ENCODE measurements at places on chromosomes 11 and 22. TPM values are rescaled to one million over a fixed set of nuclear protein-coding genes. Genes with fewer than 3 reads are reported as not detected.
A peak's percentile ranks its signal among the peaks of the same experiment; 100 is the strongest.

DNA sequence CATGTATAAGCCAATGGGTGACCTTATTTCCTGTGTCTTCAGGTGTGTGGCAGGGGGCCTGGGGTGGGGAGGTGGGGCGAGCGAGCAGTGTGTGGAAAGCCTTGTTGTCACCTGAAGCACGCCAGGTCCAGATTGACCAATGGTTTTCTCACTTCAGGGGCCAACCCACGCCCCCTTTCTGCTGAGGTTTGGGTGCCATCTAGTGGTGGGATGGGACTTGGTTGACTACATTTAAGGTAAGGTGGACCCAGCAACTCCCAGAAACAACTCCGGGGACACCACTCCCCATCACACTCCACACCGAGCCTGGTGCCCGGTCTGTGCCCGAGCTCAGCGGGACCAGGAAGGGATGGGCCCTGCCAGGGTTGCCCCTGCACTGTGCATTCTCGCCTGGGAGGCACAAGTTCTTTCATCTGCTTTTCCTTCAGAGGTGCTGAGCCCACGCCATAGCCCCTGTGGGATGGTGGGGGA, 40.0 kb downstream of the TPCN2 start:
- no peak overlapping the region for H3K27ac ChIP-seq
- no peaks in the 10 kb centered on the region for H3K27me3 ChIP-seq
- peaks cover 19% of the 10 kb centered on the region for H3K36me3 ChIP-seq
- no peak for DNase-seq
- H3K4me1 ChIP-seq: no peaks in the 10 kb centered on the region
- H3K4me3 ChIP-seq: no peak overlapping the region

The CD3E gene
- total RNA-seq: 14.5 TPM

DNA sequence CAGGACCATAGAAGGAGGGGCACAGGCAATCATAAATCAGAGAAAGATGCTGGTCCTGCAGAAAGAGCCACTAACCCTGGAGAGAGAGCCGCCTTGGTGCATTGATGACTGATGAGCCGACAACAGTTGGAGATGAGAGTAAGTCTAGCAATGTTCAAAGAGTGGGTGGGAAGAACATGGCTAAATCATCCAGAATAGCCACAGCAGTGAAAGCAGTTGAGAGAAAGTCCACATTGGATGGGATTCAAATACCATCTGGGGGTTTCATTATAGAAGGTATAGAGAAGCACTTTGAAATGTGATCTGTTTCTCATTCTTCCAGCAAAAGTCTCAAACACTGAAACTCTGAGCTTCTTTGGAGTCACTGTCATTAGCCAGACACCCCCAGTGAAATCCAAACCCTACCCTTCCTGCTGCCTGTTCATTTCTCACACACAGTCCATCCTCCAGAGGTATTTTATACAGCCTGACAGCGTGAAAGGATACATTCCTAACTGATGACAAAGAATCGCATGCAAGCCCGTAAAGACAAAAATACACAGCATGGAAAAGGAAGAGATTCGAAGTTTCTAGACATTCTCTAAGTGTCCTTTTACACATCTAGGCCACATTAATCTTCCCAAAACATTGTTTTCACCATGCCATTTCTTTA, 303.1 kb upstream of the MPPED2 start:
- H3K4me1 ChIP-seq: no peaks in the 10 kb centered on the region
- H3K27me3 ChIP-seq: no peaks in the 10 kb centered on the region
- H3K27ac ChIP-seq: no peak overlapping the region
- H3K4me3 ChIP-seq: no peak overlapping the region
- no peak for DNase-seq

The OR5B3 gene
- total RNA-seq: not detected

The TPBGL gene
- 0.64 TPM for total RNA-seq

DNA sequence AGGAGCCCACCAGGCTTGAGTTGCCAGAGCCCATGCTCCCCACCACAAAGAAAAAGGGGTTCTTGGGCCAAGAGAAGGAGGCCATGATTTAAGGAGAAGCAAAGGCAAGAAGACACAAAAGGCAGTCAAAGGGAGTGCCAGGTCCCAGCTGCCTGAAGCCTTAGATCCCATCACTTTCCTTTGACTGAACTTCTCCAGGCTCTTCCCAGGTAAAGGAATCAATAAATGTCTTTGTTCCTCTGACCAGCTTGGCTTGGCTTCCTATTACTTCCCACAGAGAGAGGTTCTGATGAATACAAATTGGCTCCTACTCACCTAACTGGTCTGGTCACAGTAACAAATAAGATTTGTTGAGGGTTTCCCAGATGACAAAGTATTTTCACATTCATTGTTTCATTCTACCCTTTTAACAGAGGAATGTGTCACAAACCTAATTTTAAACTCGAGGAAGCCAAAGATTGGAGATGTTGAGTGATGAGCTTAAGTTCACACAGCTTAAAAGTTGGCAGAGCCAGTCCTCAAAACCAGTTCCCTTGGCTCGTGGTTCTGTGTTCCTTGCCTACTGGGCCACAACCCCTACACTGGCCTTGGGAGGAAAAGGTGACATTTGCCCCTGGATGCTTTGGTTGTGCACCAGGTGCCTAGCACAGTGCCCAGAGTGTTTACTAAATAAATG, 96.4 kb upstream of the SESN3 start:
- H3K4me1 ChIP-seq: no peaks in the 10 kb centered on the region
- no peaks in the 10 kb centered on the region for H3K36me3 ChIP-seq
- H3K4me3 ChIP-seq: no peak overlapping the region
- no peak overlapping the region for H3K27ac ChIP-seq
- DNase-seq: no peak

DNA sequence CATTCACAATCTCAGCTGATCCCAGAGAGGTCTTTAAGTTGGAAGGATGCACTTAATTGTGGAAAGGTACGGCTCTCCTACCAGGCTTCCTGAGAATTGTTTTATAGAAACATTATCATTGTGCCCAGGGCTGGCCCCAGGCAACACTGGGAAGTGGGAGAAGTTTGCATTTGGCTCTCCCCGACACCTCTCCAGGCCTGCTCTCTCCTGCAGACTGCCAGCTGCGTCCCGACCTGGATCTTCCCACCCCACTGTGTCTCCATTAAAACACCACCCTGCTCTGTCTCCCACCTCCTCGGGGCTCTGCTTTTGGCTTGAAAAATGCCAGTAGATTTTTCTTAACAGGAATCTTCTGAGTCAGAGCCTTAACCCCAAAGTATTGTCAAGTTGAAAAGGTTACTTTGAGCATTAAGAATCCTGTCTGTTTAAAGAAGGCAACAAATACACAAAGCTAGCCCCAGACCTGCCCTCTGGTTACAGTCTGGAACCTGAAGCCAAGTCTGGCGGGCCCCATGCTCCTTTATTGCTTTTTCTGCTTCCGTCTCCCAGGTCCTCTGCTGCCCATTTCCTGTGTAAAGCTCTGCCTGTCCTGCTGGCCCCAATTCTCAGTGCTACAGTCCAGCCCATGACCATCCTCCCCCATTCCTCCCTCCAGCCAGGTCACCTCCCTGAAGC, 530.2 kb downstream of the SOX6 start:
- H3K4me3 ChIP-seq: no peak overlapping the region
- no peaks in the 10 kb centered on the region for H3K27me3 ChIP-seq
- no peaks in the 10 kb centered on the region for H3K36me3 ChIP-seq
- DNase-seq: no peak

DNA sequence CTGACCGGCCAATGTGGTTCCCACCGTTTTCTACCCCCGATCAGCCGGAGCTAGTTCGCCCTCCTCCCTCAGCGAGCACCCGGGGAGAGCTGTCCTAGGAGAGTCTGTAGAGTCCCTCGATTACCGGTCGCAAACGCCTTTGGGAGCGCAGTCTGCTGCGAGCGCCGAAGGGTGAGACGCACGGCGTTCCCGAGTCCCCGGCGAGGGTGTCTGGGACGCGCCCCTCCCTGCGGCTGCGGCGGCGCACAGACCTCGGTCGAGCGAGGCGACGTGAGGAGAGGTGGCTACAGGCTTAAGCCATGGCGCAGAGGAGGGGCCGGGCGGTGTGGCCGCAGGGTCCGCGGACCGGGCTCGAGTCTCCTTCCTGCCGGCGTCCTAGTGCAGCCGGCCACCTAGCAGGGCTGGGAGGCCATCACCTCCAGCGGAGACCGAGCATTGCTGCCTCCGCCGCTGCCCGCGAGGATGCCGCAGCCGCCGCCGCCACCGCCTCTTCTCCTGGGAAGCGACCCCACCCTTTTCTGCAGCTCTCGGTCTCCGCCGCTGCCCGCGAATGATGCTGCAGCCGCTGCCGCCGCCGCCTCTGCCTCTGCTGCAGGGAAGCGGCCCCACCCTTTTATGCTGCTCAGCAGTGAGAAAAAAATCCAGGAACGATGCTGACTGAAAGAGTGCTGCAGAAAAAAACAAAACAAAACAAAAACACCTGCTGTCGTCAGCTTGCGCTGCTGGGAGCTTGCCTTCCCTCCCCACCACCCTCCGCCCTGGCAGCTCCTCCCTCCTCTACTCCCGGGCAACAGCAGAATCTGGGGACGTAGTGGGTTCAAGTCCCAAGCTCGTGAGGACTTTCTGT, at the start of gene MAP6:
TSS of gene MAP6 (minus strand) at position 588 of the 847 bp plus-strand sequence. CDS start 669 bp downstream, outside the sequence.
- H3K27ac ChIP-seq: no peak within 1 kb of the TSS
- H3K4me1 ChIP-seq: peaks cover 13% of the 10 kb centered on the region
- no peak for DNase-seq

GRCh38 chr11:11320825-11321224, 32.2 kb downstream of the CSNK2A3 start:
- no peak for DNase-seq
- H3K27me3 ChIP-seq: no peaks in the 10 kb centered on the region
- no peak overlapping the region for H3K27ac ChIP-seq
- no peak overlapping the region for H3K4me3 ChIP-seq
- H3K4me1 ChIP-seq: no peaks in the 10 kb centered on the region

- H3K36me3 ChIP-seq: peaks cover 29% of the 10 kb centered on the region
- peak; percentile 28 for DNase-seq
- no peak overlapping the region for H3K4me3 ChIP-seq
- no peak overlapping the region for H3K27ac ChIP-seq
These were observed 12.0 kb downstream of the YWHAH start for GRCh38 chr22:31956360-31956759.

Data from upper lobe of right lung (tissue), 1 donor.